Activated naive CD4-positive, alpha-beta T cell (primary cell): ENCODE measurements at places on chromosomes 5 and 9.
A peak's percentile ranks its signal among the peaks of the same experiment; 100 is the strongest.

GRCh38 chr9:33288828-33289483 is 1.4 kb upstream of the NFX1 start:
- DNase-seq, result no peak

DNA sequence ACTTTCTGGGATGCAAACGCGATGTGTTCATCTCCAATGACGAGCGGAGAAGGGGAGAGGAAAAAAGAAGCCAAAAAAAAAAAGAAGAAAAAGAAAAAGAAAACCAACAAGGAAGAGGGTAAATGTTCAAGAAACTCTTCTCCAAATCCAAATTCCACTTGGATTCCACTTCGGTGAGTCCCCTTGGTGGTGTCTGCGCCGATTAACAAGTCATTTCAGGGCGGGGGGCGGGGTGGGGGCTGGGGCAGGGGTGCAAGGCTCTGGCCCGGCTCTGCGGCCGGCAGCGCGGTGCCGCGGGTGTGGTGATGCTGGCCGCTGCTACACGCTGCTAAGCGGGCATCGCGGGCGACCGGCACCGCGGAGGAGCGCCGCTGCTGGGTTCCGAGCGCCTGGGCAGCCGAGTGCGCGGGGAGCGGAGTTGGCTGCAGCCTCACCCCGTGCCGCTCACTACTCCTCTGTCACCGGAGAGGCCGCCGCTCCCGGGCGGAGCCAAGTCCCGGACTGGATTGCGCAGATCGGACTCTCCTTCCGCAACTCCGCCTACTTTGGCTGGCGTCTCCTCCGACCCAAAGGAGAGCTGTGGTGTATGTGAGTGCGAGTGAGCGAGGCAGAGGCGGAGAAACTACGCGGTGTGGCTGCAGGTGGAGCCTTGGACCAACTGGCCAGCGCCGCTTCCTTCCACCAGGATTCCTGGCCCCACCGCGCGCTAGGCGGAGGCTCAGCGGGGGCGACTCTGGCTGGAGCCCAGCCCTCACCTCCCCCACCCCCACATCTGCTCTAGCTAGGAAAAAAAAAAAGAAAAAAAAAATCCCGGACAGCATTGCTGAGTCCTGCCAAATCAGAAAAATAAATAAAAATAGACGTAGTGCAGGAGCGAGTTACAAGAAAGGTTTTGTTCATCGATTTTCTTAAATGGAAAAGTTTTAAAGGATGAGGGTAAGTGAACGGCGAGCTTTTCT is at the start of gene SEMA6A:
SEMA6A (minus strand) TSS at position 457 of the 959 bp plus-strand sequence. CDS start 69,879 bp downstream, outside the sequence.
- no peak for DNase-seq

GRCh38 chr9:29796291-29796952 is 2223.1 kb upstream of the C9orf72 start:
- DNase-seq, result no peak

- DNase-seq, result no peak
Observed at GRCh38 chr5:91599863-91600262, 216.7 kb upstream of the ARRDC3 start.

- no peak for DNase-seq
Observed at GRCh38 chr5:81171769-81172168, 61.4 kb upstream of the CKMT2 start.

DNA sequence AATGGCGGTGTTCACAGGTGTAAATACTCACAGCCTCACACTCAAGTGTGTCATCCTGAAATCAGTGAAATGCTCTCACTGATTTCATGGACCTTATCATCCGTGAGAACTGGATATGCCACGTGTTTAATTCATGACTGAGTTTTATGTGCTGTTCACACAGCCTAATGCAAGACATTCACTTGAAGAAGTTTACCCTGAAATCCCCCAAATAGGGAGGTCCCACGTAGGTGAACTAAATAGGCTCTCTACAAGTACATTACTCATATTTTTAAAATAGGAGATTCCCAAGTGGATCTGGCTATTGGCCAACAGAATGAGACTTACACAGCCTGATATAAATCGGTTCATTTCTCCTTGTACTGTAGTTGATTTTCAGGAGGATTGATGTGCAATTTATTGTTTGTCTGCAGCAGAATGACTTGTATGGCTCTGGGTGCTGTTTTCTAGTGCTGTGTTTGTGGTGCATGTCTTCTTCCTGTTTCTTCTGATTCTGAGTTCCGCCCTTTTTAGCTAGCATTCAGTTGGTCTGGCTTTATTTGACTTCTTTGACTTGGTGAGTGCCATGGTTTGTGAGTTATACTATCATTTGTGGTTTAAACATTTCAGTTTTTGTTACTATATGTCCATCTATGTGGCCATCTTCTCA is 25.1 kb downstream of the TRIO start:
- DNase-seq, result no peak

DNA sequence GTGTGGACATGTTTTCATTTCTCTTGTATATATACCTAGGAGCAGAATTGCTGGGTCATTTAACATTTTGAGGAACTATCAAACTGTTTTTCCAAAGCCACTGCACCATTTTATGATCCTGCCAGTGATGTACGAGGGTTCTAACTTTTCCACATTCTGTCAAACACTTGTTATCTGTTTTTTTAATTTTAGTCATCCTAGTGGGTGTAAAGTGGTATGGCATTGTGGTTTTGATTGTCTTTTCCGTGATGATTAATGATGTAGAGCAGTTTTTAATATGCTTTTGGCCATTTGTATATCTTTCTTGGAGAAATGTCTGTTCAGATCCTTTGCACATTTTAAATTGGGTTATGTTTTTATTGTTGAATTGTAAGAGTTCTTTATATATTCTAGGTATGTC is 107.0 kb downstream of the MELK start:
- no peak for DNase-seq

DNA sequence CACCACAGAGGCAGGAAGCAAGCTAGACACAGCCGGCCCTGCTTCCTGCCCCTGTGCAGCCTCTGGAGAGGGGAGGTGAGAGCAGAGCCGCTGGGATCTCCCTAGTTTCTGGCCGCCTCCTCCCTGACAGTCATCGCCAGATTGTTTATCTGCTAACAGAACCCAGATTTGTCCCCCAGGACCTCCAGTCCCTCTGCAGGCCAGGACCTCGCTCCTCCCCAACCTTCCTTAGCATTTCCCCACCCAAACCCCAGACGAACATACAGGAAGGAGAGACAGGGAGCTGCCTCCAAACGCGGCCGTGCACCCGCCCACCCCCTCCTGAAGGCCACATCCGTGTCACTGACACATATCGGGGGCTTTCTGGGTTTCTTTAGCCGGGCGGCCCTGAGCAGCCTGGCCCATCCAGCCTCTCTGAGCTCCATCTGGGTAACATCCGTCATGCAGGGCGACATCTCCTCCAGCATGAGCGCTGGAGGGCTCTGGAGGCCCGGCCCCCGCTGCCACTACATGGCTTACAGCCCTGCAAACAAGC is 47.5 kb downstream of the DBH start:
- DNase-seq, result peak; percentile 15

DNA sequence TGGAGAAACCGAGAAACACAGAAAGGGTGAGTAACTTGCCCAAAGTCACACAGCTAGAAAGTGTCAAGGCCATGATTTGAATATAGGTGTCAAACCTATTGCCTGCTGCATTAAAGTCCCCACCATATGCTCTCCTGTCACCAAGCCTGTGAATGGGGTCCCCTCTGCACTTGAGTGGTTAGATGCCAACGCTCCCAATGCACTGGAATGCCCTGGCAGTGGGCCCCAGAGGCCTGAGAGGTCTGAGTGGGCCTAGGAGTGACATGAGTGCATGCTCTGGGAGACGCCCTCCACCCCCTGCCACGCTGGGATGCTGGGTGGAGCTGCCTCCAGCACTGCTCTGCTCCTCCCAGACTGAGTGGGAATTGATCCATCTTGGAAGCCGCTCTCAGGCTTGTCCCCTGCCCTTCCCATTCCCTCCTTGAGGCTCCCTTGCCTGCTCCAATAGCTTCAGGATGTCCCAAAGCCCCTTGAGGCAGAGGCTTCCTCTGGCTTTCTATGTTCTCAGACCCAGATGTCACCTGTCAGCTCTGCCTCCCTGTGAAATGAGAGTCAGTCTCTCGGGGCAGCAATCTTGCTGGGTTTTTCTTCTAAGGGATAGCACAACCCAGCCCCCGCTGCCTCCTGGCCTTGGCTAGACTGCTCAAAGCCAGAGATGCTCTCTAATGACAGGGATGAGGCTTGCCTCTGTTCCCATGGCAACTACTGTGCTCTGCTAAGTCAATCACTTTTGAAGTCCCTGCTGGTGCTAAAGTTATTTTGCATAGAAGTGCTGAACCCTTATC is 6.6 kb upstream of the ARSI start:
- DNase-seq, result no peak

DNA sequence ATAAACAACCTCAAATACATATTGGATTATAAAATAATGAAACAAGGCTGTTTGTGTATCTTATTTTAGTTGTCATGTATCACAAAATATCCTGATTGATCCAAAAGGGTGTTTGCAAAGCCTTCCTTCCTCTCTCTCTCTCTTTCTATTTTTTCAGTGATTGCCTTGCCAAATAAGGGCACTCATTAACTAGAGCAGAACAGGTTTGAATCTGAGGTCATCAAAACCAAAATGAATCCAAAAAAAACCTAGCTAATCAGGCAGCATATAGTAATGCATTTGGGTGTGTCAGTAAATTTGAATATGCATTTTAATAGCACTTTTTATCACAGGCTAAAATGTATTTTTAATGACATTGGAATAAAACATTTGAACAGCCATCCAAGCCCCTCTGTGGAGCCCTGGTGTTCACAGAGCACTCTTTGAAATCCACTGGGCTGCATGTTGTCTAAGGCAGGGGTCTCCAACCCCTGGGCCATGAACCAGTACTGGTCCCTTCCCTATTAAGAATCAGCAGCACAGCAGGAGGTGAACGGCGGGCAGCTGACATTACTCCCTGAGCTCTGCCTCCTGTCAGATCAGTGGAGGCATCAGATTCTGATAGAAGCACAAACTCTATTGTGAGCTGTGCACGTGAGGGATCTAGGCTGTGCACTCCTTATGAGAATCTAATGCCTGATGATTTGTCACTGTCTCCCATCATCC is 171.8 kb upstream of the RAI14 start:
- DNase-seq, result no peak

GRCh38 chr5:113202746-113203716 is 226.4 kb downstream of the DCP2 start:
- DNase-seq, result no peak

DNA sequence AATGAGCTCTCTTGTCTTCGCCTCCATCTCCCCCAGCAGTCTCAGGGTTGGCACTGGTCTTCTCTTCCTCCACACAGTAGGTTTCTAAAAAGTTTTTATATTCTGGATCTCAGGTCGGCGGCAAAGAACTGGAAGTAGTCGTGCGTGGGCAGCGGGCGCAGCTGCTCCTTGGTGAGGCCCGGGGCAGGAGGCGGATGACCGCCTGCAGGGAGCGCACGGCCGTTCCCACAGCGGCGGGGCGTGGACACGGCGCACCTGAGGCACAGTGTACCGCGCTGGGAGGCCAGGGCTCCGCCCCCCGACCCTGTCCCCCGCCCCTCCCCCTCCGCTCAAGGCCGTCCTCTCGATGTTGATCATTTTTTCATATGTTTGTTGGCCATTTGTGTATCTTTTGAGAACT is 92.4 kb downstream of the STX17 start:
- no peak for DNase-seq

GRCh38 chr5:83472213-83472507 is 616 bp downstream of the VCAN start:
- no peak for DNase-seq

DNA sequence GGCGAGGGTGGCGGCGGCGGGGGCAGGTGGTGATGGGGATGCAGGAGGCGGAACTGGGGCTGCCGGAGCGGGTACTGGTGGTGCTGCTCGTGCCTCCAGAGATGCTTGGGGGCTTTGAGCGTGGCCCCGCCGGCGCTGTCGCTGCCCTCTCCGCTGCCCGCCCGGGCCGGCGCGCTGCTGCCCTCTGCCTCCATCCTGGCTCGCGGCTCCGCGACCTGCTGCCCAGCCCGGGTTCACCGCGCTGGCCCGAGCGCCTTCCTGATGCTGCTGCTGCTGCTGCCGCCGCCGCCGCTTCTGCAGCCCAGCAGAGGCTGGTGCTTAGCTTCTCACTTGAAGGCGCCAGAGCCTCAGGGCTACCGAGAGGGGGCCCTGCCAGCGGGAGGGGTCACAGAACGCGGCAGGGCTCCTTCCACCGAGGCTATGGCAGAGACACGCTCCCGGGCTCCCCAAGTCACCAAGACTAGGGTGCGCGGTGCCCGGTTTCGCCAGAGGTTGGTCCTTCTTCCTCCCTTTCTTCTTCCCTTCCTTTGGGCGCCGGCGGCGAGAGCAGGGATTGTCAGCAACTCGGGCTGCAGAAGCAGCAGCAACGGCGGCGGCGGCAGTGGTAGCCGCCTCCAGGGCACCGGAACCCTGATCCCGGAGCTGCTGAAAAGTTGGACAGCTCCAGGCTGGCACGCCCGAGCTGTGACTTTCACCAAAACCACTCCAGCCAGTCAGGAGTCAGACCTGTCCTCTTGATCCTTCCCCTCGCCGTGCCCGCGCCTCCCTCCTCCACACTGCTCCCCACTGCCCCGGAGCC is at the start of gene PDE4D:
PDE4D (minus strand) TSS at position 298 of the 799 bp plus-strand sequence.
- no peak for DNase-seq

GRCh38 chr5:157961896-157962590 is 103.1 kb upstream of the CLINT1 start:
- no peak for DNase-seq

DNA sequence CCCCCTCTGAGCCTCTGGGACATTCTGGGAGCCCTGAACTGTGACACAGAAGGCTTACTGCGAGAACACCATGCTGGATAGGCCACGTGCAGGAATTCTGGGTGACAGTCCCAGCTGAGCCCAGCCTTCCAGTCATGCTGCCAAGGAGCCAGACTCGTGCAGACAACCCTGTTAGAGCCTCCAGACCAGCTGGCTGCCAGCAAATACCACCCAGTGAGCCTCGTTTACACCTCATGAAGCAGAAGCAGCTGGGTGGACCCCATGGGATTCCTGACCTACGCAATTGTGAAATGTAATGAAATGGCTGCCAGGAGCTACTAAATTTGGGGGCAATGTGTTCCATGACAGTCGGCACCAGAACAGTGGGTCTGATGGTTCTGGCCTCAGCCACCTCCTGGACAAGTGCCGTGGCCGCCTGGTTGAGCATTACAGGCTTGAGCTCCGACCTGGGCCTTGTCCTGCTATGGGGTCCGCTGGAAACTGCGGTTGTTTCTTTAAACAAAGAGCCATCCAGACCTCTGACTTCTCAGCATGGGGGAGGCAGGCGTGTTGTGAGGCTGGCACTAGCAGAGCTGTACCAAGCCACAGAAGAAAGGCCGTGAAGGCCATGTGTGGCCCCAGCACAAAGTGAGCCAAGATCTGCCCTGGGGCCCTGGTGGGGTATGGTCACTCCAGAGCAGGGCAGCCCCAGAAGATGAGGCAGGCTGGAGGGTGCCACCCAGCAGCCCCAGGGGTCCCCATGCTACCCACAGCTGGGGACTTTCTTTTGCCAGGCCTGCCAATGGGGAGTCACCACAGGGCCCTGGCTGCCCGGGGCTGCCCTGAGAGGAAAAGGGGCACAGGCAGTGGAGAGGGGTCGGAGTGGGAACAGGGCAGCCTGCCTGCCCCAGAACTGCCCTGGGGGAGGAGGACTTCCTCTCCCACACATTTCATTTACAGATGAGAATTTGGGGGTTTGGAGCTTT is 19.3 kb upstream of the RXRA start:
- DNase-seq, result no peak
